ENCODE measurements at places on chromosomes 7 and 10.

GRCh38 chr7:20504060-20504459 lies 111.4 kb upstream of the ABCB5 start:
- DNase-seq: no peak

- DNase-seq: no peak
Measured at GRCh38 chr10:5811387-5811821, 1.8 kb downstream of the GDI2 start.

DNA sequence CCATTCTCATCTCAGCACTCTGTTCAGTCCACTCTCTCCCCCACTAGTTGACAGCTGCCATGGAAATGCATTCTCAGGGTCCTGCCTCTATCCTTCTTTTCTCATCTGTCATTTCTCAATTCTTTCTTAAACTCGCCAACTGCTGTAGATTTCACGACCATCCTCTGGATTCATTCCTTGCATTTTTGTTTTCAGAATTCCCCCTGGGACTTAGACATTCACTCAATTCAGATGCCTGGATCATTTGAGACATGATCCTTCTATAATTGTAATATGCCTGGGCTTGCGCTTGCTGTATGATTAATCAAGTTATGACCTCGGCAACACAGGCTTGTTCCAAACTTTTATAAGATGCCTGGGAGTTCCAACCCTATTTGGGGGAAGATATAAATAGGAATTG lies 104.5 kb downstream of the RAB11FIP2 start:
- DNase-seq: no peak

DNA sequence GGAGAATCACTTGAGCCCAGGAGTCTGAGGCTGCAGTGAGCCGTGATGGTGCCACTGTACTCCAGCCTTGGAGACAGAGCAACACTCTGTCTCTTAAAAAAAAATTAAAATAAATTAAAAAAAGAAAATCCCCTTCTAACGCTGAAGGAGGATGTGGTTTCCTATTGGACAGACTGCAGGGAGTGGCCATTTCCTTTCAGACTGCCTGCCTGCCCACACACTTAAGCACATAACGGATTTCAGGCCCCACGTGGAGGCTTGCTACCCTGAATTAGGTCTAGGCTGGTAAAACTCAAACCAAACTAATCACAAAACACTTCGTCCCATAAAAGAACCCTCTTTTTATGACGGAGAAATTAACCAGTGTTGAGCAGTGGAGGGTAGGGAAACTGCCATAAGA lies 34.0 kb downstream of the GATA3 start:
- no peak for DNase-seq

GRCh38 chr10:33556620-33557019 lies 222.2 kb upstream of the NRP1 start:
- peak; percentile 8 for DNase-seq

DNA sequence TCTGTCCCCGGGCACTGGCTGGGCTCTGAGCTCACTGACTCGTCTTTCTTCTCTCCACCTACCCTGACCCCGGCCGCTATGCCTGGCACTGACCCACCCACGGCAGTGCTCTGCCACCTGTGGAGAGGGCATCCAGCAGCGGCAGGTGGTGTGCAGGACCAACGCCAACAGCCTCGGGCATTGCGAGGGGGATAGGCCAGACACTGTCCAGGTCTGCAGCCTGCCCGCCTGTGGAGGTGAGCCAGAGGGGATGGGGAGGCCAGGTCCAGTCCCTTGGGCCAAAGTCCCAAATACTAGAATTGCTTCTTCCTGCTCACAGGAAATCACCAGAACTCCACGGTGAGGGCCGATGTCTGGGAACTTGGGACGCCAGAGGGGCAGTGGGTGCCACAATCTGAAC lies 27.3 kb downstream of the TBATA start:
- DNase-seq: no peak

DNA sequence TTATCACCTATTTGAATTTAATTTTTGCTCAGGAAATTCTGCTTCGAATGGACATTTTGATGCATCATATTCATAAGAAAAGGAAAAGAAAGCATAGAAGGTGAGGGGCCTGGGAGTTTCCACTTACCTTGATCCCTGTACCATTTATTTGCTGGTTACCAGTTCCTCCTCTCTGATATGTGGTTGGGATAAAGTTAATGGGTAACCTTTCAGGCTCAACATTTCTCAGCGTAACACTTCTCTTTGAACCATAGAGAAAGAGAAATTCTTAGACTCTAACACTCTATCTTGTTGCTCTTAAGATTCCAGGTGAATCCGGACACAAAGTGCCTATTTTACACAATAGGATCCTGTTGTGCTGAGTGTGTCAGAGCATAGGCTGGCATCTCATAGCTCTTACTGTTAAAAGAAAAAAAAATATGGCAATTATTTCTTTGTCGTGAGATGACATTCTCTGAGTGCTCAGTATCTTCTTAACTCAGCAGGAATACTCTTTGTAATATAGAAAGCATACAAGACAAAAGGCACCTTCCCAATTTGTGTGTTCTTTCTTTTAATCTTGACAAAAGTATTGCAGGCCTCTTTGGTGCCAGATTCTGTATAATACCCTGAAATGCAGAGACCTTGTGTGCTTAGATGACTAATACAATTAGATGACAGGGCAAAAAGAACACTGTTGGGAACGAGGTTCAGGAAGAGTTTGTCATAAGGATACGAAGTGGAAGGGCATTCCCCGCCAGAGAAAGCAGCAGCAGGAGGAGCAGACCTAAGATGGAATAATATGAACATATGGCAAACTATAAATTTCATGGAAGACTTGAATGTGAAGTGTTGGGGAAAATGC lies 689.6 kb downstream of the NRG3 start:
- no peak for DNase-seq

- no peak for DNase-seq
Measured at GRCh38 chr10:52213321-52213752, 100.7 kb upstream of the DKK1 start.

DNA sequence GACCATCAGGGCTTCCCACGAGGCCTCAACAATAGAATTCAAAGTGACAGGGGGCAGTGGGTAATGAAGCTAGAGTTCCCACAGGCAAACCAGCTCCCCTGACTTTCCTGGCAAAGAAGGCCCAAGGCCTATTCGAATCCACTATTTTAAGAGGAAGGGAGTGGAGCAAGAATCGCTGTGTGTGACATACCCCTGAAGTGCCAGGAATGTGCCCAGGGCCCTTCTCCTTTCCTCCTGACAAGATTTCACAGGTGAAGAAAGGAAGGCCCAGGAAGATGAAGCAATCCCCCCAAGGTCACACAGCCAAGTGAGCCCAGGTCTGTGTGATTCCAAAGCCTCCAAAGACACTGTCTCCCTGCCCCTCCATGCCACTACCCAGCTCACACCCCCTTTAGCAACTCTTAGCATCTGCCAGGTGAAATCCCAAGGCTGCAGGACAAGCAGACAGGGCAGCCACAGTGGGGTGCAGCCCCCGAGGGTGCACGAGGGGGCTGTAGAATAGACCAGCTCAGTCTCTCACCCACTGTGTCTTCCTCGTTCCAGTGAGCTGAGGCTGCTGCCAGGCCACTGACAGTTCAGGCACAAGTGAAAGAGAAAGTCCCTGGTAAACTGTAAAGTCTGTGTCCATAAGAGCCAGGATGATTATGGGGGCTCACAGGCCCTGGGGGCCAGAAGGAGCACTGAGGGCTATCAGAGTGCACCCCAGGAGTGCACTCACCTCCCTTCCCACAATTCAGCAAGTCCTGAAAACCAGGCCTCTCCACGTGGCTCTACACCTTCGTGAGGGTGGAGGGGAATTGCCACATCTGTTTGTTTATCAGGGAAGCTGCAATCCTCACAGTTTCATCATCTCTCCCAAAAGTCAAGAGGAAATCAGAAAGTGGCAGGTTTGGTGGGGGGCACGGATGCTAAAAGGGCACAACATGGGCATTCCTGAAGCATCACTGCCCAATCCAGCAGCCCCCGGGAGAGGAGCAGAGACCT lies 70.8 kb upstream of the ZMIZ1 start:
- DNase-seq: no peak

DNA sequence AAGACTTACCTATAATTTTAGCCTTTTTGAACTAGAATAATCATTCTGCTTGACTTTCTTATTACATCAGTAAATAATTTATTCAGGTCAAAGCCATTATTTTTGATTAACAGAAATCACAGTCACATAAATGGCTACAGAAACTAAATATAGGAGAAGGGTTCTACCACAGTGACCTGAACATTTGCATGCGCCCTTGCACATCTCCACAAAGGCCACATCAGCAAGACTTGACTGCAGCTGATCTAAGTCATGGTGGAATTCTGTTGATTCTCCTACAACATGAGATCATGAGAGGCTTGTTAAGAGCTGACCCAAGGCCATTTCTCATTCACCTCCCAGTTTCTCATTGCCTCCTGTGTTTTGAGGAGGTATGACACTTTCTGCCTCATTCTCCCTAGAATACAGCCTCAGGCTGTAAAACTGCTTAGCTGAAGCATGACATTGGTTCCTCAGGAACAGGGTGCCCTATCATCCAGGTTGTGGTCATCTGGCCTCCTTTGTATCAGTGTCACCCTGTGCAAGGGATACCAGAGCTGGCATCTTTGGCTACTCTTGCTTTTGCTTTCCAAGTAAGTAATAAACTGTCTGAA lies 6.7 kb upstream of the IMMP2L start:
- no peak for DNase-seq

DNA sequence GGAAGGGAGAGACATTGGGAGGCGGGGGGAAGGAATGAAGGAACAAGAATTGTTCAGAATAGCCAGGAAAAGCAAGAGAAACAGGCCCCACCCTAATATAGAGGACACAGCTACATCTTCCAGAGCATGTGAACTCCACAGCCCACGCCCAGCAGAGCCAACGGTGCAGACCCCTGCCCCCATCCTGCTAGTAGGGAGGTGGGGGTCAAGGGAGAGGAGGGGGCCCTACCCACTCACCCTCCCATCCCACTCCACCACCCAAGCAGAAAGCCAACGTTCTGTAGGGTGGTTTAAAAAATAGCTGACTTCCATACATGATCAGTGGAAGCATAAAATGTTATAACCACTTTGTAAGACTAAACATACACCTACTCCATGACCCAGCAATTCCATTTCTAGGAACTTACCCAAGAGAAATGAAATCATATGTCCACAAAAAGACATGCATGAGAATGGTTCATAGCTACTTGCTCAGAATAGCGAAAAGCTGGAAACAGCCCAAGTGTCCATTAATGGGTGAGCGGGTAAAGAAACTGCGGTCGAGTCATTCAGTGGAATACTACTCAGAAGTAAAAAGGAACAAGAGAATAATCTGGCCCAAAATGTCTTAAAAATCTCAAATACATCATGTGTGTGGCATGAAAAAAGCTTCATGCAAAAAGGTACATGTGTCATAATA lies 31.8 kb downstream of the CTBP2 start:
- no peak for DNase-seq

GRCh38 chr10:30751678-30752331 lies 122.3 kb upstream of the LYZL2 start:
- DNase-seq: peak; percentile 1

DNA sequence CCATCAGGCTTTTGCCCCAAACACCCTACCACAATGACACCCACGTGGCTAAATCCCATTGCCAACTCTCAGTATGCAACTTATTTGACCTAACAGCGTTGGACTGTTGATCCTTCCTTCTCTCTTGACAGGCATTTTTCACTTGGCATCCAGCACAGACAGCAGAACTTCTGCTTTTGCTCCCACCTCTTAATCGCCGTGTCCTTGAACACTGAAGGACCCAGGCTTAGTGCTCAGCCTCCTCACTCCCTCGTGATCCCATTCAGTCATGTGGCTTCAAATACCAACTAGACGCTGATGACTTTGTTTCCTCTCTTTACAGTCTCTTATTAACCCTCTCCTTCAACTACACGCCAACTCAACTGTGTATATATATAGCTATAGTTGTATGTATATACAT lies 25.0 kb downstream of the ZFAND2A start:
- DNase-seq: no peak

DNA sequence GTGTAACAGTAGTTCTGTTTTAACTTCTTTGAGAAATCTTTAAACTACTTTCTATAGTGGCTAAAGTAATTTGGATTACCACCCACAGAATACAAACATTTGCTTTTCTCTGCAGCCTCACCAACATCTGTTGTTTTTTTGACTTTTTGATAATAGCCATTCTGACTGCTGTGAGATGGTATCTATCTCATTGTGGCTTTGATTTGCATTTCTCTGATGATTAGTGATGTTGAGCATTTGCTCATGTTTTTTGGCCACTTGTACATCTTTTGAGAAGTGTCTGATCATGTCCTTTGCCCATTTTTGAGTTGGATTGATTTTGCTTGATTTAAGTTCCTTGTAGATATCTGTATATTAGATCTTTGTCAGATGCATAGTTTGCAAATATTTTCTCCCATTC lies 66.7 kb downstream of the RNF133 start:
- no peak for DNase-seq

GRCh38 chr7:145269418-145270161 lies 433.7 kb upstream of the TPK1 start:
- DNase-seq: no peak

- DNase-seq: no peak
Measured at GRCh38 chr10:9957351-9957750, 1060.3 kb upstream of the CELF2 start.

GRCh38 chr7:112411186-112411795 lies 39.0 kb upstream of the IFRD1 start:
- no peak for DNase-seq

GRCh38 chr7:135792363-135792668 lies 43.7 kb upstream of the FAM180A start:
- no peak for DNase-seq

DNA sequence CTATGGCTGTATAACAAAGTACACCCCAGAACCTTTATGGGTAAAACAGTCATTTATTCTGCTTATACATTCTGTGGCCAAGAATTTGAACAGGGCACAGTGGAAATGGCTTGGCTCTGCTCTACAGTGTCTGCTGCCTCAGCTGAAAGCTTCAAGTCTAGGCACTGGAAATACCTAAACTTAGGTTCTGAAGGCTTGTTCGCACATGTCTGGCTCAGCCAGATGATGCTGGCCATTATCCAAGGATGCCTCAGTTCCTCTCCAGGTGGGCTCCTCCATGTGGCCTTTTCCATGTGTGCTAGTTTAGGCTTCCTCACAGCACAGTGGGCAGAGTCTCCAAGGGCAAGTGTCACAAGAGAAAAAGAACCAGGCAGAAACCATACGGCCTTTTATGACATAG lies 76.8 kb downstream of the RALA start:
- DNase-seq: no peak

DNA sequence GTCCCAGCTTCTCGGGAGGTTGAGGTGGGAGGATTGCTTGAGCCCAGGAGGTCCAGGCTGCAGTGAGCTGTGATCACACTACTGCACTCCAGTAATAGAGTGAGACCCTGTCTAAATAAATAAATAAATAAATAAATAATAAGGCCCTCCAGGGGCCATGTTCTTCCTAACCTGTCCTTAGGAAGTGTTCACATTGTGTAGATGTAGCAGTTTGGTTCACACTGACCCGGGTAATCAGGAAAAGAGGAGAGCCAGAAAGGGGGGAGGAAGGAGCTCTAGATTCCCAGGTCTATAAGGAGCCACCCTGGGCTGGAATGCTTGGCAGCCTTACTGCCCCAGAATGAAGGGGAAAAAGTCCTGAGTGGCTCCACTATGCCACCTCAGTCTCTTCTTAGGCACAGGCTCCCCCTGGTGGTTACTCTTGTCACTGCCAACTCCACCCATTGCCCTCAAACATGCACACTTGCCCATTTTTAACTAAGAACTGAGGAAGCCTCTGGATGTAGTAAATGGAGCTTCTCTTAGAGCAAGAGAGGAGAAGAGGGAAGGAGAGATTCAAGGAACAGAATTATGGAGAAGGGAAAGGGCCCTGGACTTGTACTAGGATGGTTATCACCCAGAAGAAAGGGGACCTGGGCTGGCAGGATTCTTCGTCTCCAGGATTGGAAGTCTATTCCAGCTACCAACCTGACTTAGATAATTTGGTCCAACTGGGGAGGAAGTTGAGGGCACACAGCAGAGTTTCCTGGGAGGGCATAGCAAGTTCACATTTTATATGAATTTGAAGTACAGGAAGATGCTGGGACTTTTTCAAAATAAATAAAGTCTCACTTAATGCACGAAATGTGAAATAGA lies 7.8 kb downstream of the HPS6 start:
- peak; percentile 19 for DNase-seq
